ENCODE measurements at places on chromosomes 7 and 10.

DNA sequence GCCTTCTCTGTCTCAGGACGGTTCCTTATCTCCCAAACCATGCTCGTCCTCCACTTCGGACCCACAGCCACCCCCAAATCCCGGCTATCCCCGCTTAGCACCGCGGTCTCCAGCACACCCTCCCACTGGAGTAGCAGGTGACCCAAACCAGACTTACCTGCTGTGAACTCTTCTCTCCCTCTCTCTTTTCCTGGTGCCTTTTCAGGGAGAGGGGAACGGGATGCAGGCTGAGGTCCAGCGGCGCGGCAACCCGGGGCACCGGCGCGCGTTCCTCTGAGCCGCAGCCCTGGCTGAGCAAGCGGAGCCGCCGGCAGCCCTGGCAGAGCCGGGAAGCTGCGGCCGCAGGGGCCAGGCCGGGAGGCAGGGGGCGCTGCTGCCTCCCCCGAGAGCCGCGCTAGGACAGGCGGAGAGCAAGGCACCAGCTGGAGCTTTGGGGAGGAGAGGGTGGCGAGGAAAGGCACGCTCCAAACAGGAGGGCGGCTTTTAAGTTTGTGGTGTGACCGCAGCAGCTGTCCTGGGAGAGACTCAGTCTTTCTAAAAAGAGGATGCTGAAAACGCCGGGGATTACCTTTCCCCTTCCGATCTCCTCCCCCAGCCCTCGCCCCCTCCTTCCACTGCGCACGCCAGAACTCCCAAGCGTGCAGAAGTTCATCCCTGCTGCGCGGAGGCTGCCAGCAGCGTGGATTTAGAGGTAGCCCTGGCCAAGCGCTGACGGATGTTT is at the start of gene SEMA3D:
TSS of gene SEMA3D (minus strand) at position 536 of the 721 bp plus-strand sequence. CDS start 65,165 bp downstream, outside the sequence.
- peak; percentile 90 for DNase-seq

GRCh38 chr7:37656913-37657530 is 26.5 kb upstream of the GPR141 start:
- DNase-seq = no peak

DNA sequence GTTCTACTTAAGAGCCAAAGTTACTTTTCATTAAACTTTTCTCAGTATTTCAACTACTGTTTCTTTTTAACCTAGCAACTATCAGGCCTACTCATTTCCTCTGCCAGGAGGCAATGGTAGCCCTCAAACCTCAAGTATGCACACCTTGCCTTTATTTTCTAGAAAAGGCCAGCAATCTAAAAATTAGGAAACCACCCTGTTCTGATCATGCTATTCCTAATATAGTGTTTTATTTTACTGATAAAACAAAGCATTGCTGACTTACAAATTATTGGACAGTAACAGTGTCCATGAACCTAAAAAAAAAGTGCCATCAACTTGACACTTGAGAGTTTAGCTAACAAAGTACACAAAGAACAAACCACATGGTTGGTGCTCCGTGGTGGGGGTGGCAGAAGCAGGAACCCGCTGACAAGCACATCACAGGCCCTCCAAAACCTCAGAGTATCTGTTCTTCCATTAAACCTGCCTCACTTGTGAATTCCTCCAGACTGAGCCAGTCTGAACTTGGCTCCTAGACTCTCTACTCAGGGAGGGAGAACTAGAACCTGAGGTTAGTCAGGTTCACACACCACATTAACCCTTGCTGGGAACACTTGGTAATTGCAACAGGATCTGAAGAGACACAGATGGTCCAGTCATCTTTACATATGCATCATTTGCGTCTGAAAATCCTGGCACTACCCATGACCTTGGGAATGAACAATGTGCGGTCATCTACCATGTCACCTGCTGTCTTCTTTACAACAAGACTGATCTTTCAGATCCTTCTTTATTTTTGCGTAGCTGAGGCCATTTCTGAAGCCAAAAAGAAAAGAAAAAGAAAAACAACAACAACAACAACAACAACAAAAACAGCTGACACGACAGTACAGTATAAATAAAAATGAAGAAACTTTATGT is 31.9 kb downstream of the PIP4K2A start:
- DNase-seq = no peak

DNA sequence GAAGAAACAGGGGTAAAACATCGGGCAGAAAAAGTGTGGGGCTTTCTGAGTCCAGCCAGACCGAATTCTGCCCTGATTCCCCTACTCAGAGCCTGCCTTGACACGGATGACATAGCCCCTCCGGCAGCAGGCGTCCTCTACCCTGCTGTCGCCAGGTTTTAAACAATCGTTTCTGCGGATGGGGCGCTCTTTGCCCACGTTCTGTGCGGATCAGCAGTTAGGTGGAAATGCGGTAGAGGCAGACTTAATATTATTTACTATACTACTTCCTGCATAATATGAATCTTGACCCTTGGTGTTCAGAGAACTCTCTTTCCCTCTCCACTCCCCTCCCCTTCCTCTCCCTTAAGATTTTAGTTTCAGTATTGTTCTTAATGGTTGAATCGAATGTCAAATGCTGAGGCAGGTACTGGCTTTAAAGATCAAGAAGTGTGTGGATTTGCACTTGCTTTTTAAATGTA is 2.4 kb downstream of the GATA3 start:
- no peak for DNase-seq

GRCh38 chr10:61063901-61064300 is 119.9 kb upstream of the RHOBTB1 start:
- no peak for DNase-seq

DNA sequence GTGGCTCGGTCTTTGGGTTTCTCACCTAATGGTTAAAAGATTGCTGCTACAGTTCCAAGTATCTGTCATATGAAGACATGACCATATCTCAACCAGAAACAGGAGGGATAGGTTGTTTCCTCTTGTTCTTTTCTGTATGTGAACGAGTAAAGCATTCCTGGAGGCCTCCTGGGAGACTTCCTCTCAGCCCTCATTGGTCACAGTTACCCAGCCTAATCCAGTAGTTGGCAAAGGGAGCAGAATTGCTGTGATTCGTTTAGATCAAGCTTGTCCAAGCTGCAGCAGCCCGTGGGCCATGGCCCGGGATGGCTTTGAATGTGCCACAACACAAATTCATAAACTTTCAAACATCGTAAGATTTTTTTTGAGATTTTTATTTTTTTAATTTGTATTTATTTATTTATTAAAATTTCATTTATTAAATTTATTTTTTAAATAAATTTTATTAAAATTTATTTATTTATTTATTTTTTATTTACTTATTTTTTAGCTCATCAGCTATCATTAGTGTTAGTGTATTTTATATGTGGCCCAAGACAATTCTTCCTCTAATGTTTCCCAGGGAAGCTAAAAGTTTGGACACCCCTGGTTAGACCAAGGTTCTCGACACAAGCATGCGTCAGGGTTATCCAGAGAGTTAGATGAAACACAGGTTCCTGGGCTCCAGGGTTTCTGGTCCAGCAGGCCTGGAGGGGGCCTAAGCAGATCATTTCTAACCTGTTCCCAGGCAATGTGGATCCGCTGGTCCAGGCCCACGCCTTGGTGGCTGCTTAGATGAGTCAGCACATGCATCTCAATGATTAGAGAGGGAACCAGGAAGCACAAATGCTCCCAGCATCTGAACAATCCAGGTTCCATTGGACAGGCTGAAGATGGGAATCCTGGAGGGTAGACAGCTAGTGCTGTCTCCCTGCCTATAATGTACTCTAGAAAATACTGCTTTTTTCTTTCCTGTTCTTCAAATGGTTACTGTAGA is 25.6 kb downstream of the CDC123 start:
- DNase-seq = peak; percentile 1

GRCh38 chr7:117251687-117252086 is 71.2 kb downstream of the WNT2 start:
- no peak for DNase-seq

- no peak for DNase-seq
Measured at GRCh38 chr10:122216047-122216446, 55.0 kb upstream of the BTBD16 start.

DNA sequence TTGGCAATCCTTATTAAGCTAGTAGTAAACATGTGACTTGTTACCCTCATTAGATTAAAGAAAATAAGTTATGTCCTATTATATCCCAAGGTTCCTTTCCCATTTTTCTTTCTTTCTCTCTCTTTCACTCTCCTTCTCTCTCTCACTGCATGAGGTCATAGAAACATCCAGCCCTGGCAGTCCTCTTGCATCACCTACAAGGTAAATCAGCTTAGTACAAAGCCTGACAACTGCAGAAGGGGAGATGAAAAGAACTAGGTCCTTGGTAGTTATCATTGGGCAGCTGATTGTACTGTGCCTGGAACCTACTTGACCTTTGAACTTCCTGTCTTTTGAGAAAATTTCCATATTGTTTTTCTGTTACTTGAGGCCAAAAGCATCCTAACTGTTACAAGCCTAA is 307.9 kb upstream of the SP8 start:
- DNase-seq = peak; percentile 36

GRCh38 chr7:50155755-50156154 is 62.7 kb upstream of the ZPBP start:
- DNase-seq = no peak

GRCh38 chr7:105741982-105742381 is 134.4 kb downstream of the ATXN7L1 start:
- DNase-seq = no peak

DNA sequence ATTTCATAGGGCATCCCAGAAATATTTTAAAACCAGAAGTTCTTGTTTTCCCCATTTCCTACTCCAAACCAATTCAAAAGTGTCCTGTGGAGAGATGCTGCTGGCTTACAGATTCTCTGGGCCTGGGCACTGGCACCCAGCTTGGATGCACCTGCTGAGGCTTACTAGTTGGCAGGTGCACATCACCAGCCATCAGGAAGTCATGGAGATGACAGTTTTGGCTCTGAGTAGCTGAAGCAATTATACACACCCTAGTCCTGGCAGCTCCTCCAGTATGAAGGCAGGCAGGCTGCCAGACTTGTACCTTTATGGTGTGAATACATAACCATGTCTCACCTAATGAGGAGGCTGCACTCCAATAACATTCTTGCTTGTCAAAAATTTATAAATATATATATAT is 276.6 kb upstream of the GHITM start:
- peak; percentile 48 for DNase-seq

DNA sequence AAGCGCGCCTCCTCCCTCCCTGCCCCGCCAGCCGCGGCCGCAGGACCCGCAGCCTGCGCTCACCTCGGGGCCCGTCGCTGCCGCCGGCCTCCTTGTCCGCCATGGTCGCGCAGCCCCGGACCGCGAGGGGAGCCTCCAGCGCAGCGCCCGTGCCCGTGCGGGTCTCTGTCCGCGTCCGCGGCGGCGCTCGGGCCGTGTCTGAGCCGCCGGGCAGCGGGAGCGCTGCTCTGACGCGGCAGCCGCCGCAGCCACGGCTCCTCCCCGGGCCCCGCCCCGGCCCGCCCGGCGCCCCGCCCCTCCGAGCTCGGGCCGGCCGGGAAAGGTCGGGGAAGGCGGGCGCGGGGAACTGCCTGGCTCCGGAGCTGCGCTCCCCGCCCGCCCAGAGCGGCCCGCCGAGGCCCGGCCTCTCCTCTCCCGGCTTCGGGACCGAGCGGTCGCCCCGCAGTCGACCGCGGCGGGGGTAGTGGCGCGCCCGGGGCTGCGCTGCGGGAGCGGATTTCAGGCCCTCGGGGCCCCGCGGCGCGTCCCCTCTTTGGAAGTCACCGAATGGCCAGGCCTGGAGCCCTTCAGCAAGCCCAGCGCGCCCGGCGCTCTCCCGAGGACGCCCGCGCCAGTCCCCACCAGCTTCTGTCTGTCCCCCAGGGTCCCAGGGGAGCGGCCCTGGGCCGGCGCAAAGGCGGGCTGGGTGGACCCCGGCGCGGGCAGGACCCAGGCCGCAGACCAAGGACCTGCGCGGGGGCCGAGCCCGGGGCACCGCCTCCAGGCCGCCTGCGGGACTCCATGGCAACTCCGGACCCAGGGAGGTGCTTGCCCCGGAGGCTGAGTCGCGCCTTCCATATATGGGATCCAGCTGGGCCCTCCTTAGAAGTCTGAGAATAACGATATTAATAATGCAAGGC is at the start of gene HSPA12A:
TSS of gene HSPA12A (minus strand) at position 200 of the 899 bp plus-strand sequence. CDS start at position 103, 97 bp downstream.
- DNase-seq = peak; percentile 78

DNA sequence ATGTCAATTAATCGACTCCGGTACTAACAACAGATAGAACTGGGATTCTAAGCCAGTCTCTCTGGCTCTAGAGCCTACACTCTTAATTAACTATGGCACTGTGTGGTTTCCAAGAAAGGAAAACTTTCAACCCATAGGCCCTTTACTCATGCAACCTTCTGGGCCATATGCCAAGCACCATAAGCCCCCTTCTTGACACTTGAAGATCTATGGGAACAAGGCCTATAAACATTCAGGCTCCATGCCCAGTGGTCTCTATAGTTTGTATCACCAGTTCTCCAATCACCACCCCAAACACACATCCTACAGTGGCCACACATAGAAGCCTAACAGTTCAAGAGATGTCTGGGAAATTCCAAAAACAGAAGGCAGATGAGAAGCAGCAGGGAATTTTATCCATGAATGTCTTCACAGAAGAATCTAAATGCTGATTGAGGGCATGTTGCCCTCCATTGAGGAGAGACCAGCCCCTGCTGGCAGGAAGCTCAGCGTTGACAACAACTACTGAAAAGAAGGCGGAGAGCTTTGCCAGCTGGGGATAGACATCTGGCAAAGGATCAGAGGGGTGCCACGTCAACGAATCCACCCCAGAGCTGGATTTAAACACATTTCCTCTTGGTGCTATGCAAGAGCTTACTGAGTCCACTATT is 64.4 kb downstream of the GRM3 start:
- DNase-seq = peak; percentile 89

- no peak for DNase-seq
Measured at GRCh38 chr7:46279290-46279689, 358.2 kb upstream of the IGFBP3 start.

- peak; percentile 85 for DNase-seq
Measured at GRCh38 chr7:70728872-70729552, 402.9 kb upstream of the GALNT17 start.

GRCh38 chr7:63008366-63008765 is 990.3 kb upstream of the ZNF722 start:
- no peak for DNase-seq

- DNase-seq = peak; percentile 33
Measured at GRCh38 chr7:50646069-50646468, 80.9 kb upstream of the DDC start.

DNA sequence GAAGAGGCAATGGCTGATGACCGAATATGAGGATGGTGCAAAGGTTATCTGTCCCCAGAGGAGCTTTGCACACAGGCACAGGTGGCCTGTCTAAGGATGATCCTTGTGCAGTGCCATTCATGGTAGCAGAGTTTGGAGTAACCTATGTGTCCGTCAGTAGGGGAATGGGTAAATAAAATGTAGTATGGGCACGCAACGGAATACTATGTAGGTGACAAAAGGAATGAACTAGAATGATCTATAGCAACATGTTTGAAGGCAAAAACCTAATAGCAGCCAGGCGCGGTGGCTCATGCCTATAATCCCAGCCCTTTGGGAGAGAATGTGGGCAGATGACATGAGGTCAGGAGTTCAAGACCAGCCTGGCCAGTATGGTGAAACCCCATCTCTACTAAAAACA is 41.6 kb upstream of the ECHDC3 start:
- no peak for DNase-seq

DNA sequence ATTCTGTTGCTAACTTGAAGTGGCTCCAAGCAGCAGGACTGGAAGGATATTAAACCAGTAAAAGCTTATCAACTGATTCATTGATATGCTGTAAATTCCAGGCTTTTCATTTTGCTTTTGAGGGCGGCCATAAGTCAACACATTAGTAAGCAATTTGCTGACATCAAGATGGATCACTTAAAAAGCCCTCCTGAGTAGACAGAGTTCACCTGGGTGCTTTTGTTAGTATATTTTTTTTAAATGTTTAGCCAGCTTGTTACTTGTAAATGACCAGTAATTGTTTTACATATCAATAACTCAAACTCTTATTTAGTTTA is 26.5 kb downstream of the RNF32 start:
- DNase-seq = peak; percentile 80

- DNase-seq = no peak
Measured at GRCh38 chr10:113590581-113590980, 37.7 kb downstream of the HABP2 start.

All from NCI-H69 (cell line).